Fibroblast of villous mesenchyme (primary cell): ENCODE measurements at places on chromosomes 6 and 20.

DNA sequence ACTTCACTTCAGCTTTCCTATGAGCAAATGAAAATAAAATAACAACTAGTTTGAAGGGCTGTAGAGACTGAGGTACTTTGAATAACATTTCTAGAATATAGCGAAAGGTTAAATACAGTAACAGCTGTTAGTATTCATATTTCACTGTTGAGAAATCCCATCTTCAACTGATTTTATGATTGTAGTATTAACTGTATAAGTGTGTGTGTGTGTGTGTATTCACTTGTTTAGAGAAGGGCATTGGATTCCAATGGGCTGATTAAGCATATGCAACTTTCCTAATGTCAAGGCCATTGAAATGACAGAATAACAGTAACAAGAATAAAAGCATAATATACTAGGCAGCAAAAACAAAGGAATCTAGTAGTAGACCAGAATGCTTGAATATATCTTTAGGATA, 957.5 kb upstream of the EPHA7 start:
- no peak for DNase-seq

DNA sequence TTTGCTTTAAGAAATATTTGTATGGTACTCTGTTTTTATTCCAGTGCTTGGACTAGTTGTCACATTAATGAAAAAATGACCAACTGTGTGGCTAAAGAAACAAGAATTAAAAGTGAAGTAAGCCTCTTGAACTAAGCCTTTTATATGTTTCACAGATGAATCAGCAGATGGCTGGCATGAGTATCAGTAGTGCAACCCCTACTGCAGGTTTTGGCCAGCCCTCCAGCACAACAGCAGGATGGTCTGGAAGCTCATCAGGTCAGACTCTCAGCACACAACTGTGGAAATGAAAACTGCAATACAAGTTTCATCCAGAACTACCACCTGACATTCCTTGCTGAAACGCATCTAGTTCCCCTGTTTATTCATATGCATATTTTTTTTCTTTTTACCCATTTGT, 96.8 kb downstream of the B3GAT2 start:
- no peak for DNase-seq

- no peak for DNase-seq
Observed at GRCh38 chr6:124964764-124965105, 2.5 kb downstream of the RNF217 start.

- peak; percentile 53 for DNase-seq
Observed at GRCh38 chr20:49603209-49603627, 35.3 kb upstream of the PTGIS start.

DNA sequence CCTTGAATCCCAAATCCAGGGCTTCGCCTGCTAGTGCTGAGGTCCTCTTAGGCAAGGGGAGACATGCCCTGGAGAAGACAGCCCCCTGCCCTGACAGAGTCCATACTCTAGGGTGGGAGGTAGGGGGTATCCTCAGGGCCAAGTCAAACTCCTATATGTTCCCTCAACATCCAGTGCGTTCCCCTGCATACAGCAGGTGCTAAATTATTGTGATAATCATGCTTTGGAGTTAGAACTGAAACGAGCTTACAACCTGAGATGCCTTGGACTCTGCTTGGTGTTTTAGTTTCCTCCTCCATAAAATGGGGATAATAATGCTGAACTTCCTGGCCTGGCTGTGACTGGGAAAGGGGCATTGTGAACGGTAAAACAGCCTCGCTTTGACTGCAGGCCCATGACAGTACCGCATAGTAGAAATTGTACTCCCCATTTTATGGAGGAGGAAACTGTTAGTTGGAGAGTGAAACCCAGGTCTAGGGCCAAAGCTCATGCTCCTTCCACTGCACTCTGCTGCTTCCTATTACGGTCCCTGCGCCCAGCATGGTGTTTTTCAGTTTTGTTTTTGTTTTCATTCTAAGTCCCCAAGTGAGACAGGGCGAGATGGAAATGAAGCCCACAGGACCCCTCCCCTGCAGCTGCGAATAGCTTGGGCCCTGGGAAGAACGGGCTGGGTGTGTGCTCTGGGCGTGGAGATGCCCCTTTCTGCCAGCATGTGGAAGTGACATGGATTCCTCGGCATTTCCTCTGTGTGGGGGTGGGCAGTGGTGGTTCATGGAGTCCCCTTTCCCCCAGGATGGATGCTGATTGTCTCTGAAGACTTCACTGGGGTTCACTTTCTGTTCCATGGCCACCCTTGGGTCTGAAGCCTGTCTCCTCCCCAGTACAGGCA, 162.5 kb downstream of the VEGFA start:
- no peak for DNase-seq

DNA sequence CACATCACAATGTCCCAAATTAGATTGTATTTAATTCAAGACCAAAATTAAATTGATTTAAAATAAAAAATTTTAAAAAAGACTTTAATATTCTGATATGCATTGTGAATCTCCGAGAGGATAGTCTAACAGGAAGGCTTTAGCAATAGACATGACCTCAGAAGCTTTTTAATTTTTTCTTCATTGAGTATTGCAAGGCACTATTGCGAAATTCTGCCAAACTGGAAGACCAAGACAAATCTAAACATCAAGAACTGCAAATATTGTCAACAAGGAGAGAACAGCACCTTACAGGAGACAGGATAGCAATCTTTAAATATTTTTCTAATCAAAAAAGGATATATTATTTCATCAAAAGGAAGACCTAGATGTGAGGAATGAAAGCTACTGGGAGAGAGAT, 56.9 kb downstream of the BMP5 start:
- DNase-seq, result peak; percentile 60

DNA sequence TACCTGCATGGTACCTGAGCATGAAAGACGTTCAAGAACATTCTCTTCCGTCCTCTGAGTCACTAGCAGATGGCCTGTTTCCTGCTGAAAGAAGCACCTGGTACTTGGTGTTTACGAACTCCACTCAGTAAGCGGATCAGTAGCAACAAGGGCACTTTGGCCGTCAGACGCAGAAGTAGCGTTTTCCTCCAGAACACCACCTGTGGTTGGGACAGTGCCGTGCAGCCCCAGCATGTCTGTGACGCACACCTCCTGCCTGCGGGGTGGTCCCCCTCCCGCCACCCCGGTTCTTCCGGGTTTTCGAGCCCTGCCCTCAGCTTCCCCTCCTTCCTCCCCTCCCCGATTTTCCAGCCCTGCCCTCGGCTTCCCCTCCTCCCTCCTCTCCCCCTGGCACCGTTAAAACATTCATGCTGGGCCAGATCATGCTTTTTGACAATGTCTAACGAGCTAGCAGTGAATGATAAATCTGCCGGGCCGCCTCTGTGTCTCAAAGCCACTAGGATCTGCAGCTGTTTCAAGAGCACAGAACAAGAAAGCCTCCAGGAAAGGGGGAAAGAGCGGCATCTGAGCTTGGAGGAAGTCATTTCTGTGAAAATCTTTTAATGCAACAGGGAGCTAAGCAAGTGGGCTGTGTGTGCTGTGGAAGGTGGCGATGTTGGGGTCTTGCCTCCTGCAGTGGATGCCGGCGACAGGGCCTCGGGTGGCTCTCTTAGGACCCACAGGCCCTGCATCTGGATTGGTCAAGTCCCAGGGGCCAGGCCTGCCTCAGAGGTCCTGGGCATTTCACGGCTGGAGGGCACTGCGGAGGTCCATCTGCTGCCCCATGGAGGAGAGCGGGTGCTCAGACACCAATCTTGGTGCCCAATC, 207.9 kb downstream of the ERMARD start:
- DNase-seq, result no peak

DNA sequence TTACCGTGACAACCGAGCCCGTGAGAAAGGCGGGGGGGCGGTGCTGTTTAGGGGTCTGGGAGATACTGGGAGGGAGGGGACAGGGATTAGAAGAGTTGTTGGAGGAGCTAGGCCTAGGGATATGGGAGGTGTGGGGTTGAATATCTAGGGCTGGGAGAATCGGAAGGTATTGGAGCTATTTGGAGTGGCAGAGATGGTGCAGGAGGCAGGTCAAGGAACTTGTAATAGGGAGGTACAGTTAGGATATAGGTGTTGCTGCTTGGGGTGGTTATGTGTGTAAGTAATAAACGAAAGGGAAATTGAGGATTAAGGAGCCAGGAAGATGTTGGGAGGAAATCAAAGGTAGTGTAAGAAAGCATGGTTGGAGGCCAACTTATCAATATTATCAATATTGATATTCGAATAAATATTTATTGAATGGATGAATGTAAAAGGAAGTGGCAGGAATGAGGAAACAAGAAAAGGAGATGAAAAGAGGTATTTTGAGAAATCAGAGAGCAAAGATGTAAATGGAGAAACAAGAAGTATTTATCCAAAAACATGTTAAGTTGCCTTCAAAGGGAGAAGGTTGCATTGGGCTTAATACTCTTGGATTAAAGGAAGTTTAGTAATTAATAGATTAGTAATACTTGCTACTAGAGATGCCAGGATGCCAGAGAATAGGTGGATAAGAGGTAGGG, 602 bp downstream of the PPP1R11 start:
- DNase-seq, result no peak

DNA sequence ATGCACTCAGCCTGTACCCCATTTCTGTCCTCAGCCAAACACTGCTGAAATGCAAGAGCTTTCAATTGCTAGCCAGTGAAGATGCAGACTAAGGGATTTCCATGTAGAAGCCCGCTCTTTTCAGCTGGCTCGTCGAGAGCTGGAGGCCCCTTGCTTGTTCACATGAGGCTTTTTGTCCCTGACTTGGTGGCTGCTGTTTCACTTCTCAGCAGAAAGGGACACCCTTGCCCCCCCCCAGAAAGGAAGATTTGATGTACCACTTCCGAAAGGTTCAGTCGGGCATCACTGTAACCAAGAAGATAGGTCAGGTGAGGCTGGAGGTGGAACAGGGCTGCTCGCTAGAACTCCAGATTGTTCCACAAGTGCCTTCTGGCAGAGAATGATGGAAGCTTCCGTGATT, 23.3 kb downstream of the PTPN1 start:
- no peak for DNase-seq
